Osteocyte (in vitro differentiated cells): ENCODE measurements at places on chromosomes 4 and X. TPM values are rescaled to one million over a fixed set of nuclear protein-coding genes. Genes with fewer than 3 reads are reported as not detected.

The SOD3 gene
- total RNA-seq, result 3.4 and 4.5 TPM in 2 replicates

DNA sequence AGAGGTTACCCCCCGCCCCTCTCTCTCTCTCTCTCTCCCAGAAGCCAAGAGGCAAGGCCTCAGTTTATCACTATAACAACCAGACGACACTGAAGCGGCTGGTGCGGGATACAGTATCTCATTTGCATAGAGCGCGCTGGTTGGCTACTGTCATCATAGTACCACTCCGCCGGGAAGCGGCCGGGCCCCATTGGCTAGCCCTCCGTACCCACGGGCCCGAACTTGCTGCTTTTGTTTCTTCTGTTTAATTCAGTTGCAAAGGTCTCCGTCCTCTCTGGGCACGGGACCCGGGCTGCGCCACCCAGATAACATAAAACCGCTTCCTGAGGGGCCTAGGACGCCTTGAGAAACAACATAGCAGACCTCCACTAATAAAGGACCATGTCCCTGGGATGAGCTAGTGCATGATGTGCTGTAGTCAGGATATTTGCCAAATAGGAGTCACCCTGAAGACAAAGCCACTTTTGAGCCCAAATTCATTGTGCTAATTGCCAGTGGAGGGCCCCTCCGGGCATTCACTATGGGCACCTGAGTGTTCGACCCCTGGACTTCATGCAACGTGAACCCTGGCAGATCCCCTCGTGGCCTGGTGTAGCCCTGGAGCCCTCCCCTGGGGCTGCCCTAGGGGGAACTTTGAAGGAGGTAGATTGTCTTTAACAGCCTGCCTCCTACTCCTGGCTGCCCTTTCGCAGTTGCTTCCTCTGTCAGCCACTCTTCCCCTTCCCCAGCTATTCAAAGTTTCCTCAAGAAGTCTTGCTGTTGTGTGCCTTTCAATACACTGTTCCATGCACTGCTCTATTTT lies at the start of gene PCYT1B:
PCYT1B (minus strand) TSS at position 91 of the 802 bp plus-strand sequence. CDS start 242 bp downstream, outside the sequence.
- peak; percentile 87 for DNase-seq
- H3K36me3 ChIP-seq, result no peaks in the 10 kb centered on the region
- H3K27ac ChIP-seq, result peak within 1 kb of the TSS; percentile 76
- peaks cover 20% of the 10 kb centered on the region for H3K4me1 ChIP-seq
- peaks cover 32% of the 10 kb centered on the region for H3K27me3 ChIP-seq

The MAP9 gene
- 15.8 and 17.9 TPM in 2 replicates for total RNA-seq

DNA sequence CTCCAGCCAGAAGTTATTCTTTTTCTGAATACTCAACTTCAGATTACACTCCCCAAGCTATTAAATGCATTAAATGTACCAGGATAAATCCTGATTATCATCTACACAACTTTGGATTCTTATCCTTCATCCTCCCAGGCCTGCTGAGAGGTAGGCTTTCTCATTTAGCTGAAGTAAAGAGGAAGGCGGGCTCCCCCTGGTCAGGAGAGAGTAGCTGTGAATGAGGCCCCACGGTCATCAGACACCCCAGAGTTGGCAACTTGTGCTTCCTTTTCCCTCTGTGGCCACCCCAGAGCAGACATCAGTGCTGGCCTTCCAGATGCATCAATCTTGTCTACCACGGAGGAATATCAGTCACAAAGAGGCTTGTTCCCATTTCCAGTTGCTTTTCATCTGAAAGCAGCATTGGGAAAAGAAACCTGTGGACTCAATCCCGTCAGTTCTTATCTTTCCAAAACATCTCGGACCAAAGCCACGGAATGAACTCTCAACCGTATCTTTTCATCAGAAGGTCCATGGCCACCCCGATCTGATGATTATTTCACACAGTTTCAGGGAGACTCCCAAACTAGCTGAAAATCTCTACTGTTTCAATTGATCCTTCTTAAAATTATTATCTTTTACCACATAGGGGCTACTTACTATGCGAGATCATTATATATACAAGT lies 79.2 kb downstream of the FBXO8 start:
- no peaks in the 10 kb centered on the region for H3K4me1 ChIP-seq
- DNase-seq, result no peak
- H3K27ac ChIP-seq, result no peak overlapping the region

GRCh38 chr4:103074744-103075434 lies 1.7 kb downstream of the SLC9B2 start:
- peaks cover 7% of the 10 kb centered on the region for H3K36me3 ChIP-seq
- H3K27me3 ChIP-seq, result no peaks in the 10 kb centered on the region
- peaks cover 35% of the 10 kb centered on the region for H3K4me1 ChIP-seq
- peak overlapping the region; percentile 95 for H3K4me3 ChIP-seq
- H3K27ac ChIP-seq, result peak overlapping the region; percentile 95
- no peak for DNase-seq

DNA sequence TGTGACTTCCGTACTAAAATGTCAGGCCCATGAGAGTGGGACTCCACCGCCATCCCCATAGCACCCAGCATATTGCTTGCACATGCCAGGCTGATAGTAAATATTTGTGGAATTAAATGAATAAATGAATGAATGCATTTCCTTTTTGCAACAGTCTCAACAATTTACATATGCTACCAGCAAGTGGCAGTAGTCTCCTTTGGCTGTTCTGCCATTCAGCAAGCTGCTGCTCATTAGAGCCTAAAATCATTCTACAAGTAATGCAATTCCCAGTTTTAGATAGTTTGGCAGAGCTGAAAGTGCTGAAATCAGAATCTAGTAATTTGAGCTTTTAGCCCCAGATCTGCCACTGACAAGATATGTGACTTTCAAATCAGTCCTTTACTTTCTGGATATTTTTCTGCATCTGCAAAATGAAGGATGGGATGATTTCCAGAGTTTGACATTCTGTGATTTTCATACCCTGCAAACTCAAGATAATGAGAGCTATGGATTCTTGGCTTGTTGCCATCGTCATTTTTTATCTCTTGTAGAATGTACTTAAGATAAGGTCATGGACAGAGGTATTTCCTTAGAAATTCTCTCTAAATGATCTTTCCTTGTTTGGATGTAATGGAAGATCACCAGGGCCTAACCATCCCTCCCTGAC lies 35.7 kb upstream of the INTS6L start:
- no peaks in the 10 kb centered on the region for H3K4me1 ChIP-seq
- H3K27ac ChIP-seq, result no peak overlapping the region
- no peak for DNase-seq
- no peaks in the 10 kb centered on the region for H3K27me3 ChIP-seq
- H3K36me3 ChIP-seq, result no peaks in the 10 kb centered on the region

The PRSS12 gene
- total RNA-seq, result 15.3 and 19.2 TPM in 2 replicates
